AG10803 (cell line): ENCODE measurements at places on chromosomes 5 and 9.

GRCh38 chr5:31725996-31726395 is 87.1 kb downstream of the PDZD2 start:
- no peak for DNase-seq

- no peak for DNase-seq
These were observed 111.1 kb downstream of the VAV2 start for GRCh38 chr9:133880851-133881661.

GRCh38 chr5:107557051-107557658 is 113.6 kb downstream of the EFNA5 start:
- DNase-seq, result peak; percentile 40

- no peak for DNase-seq
These were observed 265.5 kb upstream of the PCSK5 start for GRCh38 chr9:75624998-75625397.

DNA sequence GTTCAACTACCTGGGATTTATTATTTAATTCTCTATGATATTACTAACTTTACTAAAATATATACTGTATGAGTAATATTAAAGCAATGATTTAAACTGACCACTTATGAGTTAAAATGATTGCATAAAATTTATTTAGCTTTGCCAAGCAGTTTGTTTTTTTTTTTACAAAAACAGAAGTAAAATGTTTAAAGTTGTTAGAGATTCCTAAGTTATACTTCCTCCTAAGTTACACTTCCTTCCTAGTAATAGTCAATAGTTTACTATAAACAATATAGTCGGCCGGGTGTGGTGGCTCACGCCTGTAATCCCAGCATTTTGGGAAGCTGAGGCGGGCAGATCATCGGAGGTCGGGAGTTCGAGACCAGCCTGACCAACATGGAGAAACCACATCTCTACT is 23.7 kb upstream of the LRRC19 start:
- DNase-seq, result no peak

- peak; percentile 18 for DNase-seq
These were observed 20.4 kb downstream of the BDP1 start for GRCh38 chr5:71475788-71476384.

DNA sequence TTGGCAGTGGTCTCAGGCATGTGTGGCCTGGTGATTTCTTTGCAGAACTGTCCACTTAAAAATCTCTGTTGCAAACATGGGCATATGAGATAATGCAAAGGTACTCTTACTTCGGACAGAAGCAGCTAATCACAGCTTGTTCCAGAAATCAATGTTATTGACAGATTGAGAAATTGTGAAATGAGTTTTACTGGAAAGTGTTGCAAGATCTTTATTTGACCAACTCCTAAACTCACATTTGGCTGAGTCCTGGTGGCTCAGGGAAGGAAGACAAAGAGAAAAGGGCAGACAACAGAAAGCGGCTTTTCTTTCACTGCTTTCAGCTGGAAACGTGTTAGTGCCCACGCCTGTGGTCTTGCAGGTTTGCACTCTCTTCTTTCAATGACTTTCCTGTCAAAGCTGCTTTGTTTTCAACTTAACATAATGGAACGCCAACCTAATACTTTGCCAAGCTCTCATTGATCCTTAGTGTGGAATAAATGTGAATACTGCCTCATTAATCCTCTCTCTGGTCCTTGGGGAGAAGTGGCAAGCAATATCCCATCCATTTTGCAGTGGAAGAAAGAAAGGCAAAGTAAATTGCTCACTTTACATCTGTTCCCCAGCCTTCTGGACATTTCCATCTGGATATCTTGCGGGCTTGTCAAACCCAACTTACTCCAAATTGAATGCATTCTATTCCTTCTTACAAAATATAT is 586.4 kb downstream of the LRRC70 start:
- DNase-seq, result no peak

- peak; percentile 1 for DNase-seq
These were observed 338.0 kb downstream of the NSG2 start for GRCh38 chr5:174383210-174384167.

DNA sequence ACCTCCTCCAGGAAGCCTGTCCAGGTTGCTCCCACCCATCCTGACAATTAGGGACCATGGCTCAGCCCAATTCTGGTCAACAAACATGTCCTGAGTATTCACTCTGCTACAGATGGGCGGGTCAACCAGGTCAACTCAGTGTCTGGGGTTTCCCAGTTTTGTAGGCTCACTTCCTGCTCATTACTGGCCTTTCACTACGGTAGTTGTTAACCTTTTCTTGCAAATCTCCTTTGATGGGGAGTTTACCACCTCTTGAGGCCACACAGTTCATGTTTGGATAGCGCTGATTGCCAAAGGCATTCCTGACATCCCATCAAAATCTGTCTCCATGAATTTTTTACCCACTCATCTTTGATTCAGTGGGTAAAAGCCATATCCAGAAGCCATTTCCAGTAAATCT is 13.8 kb downstream of the TMEM8B start:
- no peak for DNase-seq

DNA sequence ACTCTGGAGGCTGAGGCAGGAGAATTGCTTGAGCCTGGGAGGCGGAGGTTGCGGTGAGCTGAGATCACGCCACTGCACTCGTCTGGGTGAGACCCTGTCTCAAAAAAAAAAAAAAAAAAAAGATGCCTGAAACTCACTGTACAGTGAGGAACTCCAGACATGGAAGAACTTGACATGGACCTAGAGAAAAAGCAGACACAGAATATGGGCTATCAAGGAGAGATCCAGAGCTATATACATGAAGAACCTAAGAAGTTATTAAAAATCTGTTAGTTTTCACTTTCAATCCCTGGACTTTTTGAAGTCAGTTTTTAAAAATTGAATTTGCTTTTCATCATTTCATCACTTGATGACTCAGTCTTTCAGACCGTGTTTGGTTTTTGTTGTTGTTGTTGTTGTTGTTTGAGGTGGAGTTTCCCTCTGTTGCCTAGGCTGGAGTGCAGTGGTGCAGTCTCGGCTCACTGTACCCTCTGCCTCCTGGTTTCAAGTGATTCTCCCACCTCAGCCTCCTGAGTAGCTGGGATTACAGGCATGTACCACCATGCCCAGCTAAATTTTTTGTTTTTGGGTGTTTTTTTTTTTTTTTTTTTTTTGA is 20.3 kb downstream of the PAIP2 start:
- no peak for DNase-seq

DNA sequence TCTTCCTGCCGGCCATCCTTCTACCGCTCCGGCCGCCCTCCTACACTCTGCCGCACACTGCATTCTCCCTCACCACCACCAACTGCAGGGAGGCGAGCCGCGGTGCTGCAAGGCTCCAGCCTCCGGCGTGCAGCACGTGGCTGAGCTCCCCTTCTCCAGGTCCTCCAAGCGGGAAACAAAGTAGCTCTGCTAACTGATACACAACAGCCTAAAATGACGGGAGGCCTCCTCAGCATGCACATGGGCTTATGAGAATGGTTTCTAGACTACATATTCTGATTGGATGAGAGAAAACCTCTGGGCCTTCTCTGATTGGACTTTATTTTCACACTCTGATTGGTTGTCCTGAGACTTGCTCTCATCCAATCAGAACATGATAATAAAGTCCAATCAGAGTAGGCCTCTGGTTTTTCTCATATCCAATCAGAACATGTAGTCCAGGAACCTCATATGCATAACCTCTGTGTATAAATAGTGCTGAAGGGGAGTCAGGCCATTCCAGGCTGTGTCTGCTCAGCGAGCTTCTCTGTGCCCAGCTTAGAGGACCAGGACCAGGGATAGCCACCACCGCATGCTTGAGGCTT is 27.0 kb upstream of the ZNF354B start:
- DNase-seq, result no peak

GRCh38 chr9:134908524-134909309 is 9.0 kb downstream of the FCN1 start:
- DNase-seq, result no peak

DNA sequence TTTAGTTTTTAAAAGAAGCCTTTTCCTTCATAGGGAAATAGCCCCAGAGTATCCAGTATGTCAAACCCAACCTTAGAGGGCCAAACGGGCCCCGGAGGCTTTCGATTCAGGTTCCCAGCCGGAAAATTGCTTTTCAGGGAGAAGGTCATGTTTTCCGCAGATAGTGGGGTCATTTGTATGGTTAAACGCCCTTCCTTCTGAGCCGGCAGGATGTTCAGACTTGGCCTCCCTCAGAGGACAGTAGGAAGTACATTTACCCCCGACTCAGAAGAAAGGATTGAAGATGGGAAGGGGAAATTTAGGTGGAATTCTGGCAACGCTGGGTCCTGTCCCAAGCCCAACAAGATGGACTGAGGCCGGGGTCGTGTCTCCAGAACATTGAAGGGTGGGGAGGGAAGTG is 195.2 kb downstream of the AOPEP start:
- DNase-seq, result no peak

DNA sequence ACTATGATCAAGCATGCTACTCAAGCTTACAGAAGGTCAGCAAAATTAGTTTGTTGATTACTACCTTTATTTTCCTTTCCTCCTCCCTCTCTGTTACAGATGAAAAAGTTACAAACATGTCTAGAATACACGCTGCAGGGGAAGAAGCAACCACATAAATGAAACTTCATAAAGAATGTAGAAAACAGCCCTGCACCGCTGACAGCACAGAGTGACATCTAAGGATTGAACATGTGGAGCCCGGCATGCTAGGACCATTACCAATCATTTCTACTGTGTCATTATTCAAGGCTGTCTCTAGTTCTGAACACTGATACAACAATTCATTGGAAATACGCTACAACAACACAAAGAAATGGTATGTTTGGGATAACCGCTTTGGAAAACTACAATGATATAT is 261.1 kb downstream of the MLLT3 start:
- no peak for DNase-seq

DNA sequence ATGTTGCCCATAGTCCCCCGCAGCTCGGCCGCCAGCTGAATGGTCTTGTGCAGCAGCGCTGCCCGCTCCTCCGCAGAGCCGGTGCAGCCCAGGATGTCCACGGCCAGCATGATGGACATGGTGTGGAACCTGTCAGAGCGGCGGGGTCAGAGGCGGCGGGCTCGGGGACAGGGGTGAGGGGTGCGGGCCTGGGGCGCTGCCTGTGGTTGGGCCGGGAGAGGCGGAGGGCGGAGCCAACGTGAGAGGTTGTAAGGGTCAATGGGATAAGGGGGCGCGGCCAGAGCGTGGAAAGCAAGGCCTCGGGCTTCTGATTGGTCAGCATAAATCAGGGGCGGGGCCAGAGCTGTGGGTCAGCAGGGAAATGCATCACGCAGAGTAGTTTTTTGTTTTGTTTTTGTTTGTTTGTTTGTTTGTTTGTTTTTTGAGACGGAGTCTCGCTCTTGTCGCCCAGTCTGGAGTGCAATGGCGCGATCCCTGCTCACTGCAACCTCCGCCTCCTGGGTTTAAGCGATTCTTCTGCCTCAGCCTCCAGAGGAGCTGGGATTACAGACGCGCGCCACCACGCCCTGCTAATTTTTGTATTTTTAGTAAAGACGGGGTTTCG is 6.8 kb upstream of the TOR2A start:
- peak; percentile 51 for DNase-seq

- DNase-seq, result peak; percentile 23
These were observed 25.4 kb downstream of the BOD1 start for GRCh38 chr5:173591056-173591514.

DNA sequence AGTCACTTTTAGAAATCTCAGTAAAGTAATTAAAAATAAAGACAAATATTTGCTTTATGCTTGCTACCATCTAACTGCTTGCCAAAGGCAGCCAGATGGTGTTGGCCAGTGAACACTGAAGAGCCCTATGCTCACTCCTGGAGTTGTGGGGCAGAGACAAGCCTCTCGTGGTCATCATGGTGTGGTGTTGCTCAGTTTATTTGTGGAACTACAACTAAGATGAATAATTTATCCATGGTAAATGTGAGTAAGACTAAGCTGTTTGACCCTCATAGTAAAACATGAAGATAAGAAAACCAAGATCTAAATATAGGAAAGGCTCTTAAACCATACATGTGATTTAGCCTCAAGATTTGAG is 100.7 kb downstream of the PDE8B start:
- DNase-seq, result no peak

DNA sequence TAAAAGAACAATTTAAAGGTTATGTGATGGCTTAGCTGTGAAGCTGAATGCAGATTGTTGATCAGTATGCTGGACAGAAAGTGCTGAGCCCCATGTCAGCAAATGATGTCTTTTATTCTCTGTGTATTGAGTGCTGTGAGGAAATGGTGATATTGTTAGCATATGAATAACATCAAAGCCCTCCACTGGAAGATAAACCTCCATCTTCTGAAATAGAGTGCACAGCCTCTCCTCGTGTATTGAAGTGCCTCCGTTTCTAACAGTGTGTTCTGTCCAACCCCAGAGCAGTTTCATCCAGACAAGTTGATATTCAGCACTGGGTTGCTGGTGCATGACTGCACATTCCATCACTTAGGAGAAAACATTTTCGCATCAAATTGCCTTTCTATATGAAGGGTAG is 242.9 kb downstream of the CSNK1G3 start:
- peak; percentile 37 for DNase-seq

GRCh38 chr9:72540348-72540873 is 19.0 kb downstream of the TMC1 start:
- peak; percentile 87 for DNase-seq

DNA sequence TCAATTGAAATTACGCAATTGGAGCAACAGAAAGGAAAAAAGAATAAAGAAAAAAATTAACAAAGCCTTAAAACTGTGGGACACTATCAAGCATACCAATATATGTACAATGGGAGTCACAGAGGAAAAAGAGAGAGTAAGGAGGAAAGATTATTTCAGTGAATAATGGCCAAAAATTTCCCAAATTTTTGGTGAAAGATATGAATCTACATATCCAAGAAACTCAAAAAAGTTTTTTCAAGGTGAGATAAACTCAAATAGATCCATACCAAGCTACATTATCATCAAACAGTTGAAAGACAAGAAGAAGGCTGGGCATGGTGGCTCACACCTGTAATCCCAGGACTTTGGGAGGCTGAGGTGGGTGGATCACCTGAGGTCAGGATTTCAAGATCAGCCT is 8.8 kb upstream of the BRD3 start:
- no peak for DNase-seq

DNA sequence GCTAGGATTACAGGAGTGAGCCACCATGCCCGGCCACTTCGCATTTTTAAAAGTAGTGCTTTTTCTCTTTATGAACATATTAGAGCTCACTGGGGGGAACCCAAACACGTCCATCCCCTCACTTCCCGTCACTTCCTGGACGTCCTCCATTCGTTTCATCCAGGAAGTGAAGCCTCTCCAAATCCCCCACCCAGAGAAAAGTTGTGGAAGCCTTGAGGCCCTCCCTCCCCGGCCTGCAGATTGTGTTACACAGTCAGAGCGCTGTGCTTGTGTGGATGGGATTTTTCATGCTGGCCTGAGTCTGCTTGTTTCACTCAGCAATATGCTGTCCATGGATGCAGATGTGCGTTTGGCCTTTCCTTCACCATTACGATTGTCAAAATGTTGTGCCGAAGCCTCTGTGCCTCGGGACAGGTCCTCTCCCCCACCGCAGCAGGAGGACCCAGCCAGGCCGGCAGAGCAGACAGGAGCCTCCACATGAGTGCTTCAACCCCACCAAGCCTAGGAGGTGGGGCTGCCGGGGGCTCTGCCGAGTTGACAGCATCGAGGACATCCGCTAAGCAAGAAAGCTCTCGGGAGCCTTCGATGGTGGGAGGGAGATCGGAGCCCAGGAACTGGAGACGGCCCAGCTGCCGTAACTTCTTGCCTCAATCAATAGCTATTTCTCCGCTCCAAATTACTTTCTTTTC is 121.6 kb upstream of the PPP1R26 start:
- no peak for DNase-seq

GRCh38 chr5:78591972-78592700 is 56.4 kb downstream of the LHFPL2 start:
- DNase-seq, result no peak
